ENCODE measurements at places on chromosomes 11 and 22.

DNA sequence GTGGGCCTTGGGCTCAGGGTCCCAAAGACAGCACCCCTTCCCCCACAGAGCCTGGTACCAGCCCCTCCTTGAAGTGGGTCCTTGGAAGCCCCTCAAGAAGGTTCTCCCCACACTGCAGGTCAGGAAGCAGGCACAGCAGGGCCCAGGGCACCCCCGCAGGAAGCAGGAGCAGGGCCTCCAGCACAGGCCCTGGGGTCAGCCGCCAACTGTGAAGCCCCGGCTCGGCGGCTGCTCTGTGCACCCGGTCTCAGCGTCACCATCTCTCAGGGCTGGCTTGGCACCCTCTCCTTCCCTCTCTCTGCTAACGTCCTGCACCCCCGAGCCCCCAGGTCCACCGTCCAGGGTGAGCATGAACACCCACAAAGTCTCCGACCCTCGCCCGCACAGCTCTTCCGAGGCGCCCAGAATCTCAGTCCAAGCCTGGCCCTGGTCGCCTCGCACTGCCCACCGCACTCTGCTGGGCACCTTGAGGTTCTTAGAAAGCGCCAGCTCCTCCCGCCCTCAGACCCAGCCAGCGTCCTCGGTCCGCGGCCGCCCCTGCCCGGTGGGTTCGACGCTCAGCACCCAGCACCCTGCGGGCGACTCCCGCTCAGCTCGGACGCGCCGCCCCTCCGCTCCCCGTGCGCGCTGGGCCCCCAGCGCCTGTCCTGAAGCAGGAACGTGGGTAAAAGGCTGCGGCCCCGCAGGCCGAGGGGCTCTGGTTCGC is 1.4 kb upstream of the SIGIRR start:
- DNase-seq = no peak

DNA sequence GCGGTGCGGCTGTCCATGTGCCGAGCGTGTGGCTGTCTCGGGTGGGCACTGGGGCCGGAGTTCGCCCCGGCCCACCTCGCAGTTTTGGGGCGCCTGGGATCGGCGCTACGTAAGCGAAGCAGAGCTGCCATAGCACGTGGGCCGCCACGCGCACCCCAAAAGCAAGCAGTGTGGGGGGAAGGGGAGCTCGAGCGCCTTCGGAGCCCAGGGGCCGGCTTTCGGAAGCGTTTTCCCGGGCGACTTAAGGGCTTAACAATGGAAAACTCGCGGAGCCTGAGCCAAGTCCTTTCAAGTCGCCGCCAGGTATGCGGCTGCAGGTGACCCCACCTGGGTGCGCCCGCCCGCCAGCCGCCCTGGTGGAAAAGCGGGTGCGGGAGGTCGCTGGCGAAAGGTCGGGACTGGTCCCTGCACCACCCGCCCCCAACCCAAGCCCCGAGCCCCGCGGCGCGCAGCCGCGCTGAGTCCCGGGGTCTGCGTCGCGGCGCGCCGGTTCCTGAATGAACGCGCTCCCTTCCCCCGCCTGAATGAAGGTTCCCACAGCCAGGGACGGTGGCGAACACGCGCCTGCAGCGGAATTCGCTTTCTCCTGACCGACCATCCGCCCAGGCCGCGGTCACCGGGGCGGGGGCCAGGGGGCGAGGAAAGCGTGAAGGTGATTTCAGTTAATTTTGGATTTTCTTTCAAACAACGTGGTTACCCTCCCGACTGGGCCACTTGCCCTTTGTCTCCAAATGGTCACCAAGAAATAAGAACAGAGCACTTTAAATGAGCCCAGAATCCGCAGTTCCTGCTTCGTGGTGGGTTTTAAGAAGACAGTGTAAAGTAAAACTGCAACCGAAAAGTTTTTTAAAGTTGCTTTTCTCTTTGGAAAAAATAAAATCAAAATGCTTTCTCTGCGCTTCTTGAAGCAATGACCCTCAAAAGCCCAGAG is 2.8 kb upstream of the CCND1 start:
- DNase-seq = peak; percentile 67

DNA sequence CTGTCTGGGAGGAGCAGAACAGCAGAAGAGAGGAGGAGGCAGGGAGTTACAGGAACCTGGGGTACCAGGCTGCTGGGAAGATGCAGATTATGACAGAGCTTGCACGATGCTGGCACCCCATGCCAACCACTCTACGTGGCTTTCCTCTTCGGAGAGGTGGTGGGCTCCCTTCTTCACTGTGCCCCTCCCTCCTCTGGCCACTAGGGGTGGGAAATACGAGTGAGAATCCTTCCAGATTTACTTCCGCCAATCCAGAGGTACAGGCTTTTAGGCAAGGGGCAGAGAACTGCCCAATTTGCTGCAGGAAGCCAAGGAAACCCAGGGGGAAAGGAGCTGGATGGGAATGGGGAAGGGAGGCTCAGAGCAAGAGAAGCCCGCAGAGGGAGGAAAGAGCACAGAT is 12.3 kb downstream of the HYOU1 start:
- no peak for DNase-seq

DNA sequence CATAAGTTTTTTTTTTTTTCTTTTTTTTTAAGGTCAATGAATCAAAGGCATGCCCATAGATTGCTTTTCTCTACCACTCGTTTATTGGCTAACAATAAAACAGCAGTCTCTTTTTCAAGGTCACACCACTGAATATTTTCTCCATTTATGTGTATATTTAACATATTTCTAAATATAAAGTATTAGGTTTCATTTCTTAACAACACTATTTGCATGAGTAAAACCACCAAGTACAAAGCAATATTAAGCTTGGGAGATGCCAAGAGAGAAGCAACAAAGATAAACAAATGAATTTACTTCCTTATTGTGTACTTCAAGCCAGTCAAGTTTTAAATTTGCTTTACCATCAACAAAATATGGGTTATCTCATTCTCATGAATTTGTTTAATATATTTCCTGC is 708.9 kb upstream of the CCDC179 start:
- DNase-seq = no peak

DNA sequence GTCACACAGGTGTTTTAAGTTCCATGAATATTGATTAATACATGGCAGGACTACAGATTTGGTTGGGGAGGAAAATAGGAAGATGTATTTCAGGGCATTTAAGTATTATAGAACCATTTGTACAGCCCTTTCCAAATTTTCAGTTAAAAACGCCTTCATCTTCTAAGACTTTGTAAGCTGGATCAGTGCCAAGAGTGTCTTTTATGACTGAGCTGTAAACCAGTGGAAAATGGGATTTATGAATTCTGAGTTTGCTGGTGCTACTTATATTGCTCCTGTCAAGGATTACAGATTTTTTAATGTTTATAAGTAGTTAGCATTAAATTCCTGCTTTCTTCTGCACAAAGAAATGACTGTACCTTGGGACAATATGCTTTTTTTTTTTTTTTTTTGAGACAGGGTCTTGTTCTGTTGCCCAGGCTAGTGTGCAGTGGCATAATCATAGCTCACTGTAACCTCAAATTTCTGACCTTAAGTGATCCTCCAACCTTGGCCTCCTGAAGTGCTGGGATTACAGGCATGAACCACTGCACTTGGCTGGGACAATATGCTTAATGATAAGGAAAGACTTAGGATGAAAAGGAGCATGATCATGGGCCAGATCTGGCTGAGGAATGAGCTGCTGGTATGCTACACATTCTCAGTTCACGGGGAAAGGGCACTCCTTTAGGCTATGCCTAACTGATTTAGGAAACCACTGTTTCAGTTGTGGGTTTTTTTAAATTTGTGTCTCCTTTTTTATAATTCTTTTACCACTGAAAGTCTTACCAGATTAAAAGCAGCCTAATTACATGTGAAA is 113.6 kb upstream of the MTNR1B start:
- no peak for DNase-seq

- no peak for DNase-seq
Measured at GRCh38 chr22:36360011-36360410, 27.8 kb downstream of the MYH9 start.

- DNase-seq = peak; percentile 97
Measured at GRCh38 chr22:46416891-46417580, 81.5 kb downstream of the TRMU start.

DNA sequence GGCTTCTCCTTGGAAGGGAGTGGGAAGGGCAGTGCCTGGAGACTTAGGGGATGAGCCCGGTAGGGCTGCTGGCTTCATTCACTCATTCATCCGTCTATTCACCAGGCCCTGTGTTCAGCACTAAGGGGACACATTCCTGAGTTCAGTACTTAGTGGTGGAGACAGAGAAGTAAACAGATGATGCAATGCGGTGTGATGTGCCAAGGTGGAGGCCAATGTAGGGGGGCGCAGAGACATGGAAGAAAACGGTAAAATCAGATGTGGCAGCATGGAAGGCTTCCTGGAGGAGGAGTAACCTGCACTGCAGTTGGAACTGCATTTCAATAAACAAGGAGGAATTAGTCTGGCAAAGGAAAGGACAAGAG is 21.3 kb downstream of the GRIK4 start:
- peak; percentile 49 for DNase-seq

- DNase-seq = peak; percentile 32
Measured at GRCh38 chr22:22207845-22208564, 36.6 kb upstream of the VPREB1 start.

GRCh38 chr22:36220451-36220921 is 18.8 kb downstream of the APOL2 start:
- peak; percentile 52 for DNase-seq

DNA sequence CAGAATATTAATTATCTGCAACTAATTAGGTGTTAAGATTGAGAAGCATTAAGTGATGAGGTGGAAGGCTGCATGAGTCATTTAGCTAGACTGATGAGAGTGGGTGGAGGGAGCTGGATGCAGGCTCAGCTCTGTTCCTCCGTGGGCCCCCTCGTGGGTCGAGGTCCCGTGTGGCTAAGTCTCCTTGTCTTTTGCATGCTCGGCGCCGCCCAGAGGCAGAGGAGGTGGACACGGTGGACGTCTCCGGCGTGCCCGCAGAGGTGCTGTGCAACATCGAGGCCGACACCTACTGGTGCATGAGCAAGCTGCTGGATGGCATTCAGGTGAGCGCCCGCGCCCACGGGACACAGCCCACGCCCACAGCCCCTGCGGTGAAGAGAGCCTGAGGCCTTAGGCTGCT is 211.6 kb downstream of the TBC1D22A start:
- DNase-seq = no peak

GRCh38 chr22:19357270-19358105 is 66.0 kb upstream of the CLTCL1 start:
- DNase-seq = peak; percentile 9

GRCh38 chr11:1843796-1844195 is 5.0 kb downstream of the TNNI2 start:
- no peak for DNase-seq

DNA sequence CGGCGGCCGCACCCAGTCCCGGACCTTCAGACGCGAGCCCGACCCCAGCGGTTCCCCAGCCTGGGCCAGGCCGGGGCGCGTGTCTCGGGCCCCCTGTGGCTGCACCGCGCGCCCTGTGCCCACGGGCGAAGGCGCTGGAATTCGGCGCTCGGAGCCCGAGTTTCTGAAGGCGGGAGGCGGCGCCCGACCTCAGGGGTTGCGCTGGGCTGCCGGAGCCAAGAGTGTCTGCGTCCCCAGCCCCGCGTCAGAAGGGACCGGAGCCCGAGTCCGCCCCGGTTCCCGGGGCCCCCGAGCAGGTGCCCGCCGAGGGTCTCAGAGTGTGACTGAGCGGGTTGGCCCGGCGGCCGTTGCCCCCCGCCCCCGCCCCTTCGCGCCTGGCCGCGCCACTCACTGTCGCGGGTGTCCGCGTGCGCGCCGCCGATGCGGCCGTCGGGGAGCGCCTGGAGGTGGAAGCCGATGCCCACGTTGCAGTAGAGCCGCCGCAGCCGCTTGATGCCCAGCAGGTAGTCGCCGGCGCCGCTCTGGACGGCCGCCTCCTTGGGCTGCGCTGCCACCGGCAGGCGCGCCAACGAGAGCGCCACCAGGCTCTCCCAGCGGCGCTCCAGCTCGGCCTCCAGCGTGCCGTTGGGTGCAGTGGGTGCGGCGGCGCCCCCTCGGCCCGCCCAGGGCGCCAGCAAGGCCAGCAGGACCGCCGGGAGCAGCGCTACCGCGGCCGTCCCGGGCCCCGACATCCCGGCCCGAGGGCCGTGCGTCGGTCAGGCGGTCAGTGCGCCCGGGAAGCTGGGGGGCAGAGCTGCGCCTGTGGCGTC is 583 bp downstream of the FGF4 start:
- DNase-seq = no peak

DNA sequence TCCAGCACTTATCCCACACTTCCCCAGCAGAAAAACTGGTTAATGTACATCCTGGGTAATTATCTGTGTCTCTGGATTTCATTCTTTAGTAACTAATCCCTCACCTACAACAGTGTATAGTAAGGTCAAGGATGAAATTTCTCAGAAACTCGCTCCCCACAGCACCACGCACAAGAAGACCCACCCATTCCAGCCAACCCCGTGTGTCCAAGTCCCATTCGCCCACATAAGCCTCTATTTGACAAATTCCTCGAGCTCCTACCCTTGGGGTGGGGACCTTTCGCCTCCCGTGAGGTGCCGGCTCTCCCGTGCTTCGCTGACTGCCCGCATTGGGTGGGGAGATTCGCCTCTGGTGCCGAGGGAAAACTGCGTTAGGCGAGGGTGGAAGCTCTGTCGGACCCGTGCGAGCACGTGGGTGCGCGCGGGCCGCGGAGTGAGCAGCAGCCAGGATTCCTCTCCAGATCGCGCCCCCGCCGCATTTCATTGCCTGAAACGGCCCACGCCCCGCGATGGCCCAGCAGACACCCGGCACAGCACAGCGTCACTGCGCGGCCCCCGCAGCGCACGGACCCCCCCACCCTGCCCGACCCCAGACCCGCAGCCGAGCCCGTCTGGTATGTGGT is 866 bp downstream of the EXPH5 start:
- DNase-seq = no peak

DNA sequence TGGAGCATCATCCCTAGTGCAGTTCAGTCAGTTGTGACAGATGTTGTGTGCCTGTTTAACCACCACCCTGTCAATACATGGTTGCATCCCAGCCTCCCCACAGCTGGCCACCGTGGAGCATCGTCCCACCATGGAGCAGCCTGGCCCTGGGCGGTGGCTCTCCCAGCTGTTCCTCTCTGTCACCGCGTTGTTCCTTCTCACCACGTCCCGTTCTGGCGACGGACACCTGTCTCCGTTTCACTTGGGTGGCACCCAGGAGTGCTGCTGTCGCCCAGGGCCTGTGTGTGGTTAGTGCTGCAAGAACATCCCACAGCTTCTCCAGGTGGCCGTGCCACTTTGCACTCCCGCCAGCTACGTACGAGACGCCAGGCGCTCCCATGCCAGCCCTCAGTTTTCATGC is 26.5 kb downstream of the MUC6 start:
- DNase-seq = no peak

- DNase-seq = peak; percentile 33
Measured at GRCh38 chr22:45101515-45102227, 62.1 kb upstream of the NUP50 start.

GRCh38 chr11:27242591-27242990 is 120.4 kb downstream of the CCDC34 start:
- peak; percentile 100 for DNase-seq

GRCh38 chr22:49614966-49615965 is 212.4 kb downstream of the BRD1 start:
- no peak for DNase-seq

- DNase-seq = no peak
Measured at GRCh38 chr22:24699876-24700275, 74.6 kb downstream of the PIWIL3 start.
